ENCODE measurements at places on chromosomes 16 and 17.

DNA sequence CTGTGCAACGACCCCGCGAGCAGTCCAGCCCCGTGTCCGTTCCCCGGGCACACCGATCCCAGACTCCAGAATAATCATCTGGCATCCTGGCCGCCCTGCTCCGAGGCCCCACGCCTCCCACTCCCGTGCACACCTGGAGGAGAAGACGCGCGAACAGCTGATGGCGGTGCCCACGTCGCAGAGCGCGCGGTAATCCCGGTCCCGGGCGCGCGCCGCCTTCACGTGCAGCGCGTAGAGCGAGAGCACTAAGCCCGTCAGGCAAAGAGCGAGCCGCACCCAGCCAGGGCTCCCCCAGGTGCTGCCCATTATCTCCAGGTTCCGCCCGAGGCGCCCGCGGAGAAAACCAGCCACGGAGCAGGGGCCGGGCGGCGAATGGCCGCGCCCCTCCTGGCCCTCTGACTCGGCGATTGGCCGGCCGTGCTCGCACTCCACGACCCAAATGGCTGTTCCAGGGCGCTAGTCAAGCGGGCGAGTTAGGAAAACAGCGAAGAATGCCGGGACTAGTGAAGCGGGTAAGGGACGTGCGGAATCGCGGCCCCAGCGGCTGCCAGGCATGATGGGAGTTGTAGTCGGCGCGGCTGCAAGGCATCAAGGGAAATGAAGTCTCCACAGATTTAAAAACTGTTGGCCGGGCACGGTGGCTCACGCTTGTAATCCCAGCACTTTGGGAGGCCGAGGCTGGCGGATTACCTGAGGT is at the start of gene VKORC1:
VKORC1 (minus strand) TSS at position 374 of the 697 bp plus-strand sequence; CDS start at position 306, 68 bp downstream.
- DNase-seq, result peak; percentile 86

DNA sequence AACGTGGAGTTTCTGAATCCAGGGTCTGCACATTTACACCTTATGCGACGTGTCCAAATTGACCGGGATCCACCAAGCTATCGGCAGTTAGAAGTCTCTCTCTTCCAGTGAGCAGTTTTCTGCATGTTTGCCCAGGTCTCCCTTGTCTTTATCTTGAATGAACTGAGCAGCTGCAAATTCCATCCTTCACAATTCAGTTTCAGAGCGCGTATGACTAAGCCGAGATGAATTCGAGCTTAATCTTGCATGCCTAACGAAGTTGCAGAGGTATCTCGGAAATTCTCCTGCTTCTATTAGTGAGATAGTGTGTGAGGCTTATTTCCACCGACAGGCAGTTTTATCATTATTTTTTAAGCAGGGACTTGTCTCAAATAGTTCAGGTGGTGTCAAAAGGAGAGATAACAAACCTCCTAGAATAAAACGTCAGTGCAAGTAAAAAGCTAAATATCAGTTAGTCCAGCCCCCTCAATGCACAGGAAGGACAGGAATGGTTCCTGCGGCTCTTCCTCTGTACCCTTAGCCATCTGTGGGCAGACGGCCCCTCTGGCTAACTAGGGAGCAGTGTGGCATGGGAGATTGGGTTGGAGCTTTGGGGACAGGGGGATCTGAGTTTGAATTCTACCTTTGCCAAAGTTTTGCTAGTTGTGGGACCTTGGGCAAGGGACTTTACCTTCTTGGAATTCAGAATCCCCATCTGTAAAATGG is 93.0 kb upstream of the GPR139 start:
- DNase-seq, result no peak

DNA sequence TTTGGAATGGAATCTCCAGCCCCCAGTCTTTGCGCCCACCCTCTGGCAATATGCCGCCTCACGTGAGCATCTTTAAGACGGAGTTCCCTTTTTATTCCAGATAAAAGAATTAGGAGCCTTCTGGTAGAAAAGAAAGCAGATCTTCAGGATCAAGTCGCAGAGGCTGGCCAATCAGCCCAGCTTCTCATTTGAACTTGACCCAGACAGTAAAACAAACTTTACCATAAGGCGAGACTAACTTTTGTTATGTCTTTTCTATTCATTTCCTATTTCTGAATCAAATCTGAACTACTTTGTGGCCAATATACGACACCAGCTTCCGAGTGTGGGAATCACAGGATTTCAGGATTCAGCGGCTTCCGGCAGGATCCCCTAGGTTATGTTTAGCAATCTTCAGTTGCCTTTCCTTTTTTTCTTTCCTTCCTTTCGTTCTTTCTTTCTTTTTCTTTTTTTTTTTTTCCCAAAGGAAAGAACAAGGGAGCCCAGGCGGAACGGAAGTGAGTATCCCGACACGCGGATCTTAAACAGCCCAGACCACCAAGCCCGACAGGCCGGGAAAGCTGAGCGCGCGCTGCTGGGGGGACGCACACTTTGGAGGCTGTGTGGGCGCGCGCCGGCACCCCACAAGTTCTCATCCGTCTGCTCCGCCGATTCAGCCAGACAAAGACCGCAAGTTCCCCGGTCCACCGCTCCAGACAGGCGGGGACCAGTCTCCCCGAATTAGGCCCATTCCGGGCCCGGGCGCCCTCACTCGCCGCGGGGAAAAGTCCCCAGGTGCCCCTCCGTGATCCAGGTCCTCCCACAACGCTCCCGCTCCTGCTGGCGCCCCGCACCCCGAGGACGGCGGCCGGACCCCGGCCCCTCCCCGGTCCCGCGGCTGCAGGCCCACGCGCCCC is 633 bp downstream of the TBC1D16 start:
- DNase-seq, result peak; percentile 31

DNA sequence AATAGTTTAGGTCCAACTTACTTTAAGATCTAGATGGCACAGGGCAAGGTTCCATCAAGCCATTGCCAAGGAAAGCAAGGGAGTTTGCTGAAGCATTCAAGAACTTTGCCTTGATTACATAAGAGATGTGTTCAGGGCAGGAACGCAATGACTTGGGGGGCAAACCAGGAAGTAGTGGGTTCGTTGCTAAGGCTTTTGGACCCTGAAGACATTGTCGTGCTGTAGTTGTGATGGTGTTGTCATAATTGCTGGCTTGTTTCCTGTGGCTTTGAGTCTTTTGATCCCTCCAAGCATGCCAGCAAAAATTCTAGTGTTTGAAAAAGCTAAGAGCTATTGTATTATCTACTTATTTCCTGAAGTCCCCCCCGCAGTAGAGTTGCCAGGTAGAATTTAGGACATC is 70.7 kb upstream of the HNF1B start:
- no peak for DNase-seq

DNA sequence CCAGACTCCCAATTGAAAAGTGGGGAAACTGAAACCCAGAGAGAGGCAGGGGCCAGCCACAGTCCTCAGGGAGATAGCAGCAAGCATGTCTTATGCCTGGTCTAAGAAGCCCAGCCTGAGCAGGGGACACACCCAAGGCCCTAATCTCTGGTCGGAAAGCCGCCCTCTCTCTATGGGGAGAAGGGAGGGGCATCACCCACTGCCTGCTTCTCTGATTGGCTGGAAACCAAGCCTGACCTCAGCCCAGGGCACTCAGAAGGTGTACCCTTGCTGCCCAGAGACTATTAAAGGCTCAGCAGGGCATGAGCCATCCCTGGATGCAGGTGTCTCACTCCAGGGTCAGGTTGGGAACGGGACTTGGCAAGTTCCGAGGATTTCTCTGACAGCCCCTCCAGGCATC is 5.7 kb upstream of the KRT13 start:
- no peak for DNase-seq

GRCh38 chr16:54703339-54703738 is 227.3 kb upstream of the IRX5 start:
- no peak for DNase-seq

DNA sequence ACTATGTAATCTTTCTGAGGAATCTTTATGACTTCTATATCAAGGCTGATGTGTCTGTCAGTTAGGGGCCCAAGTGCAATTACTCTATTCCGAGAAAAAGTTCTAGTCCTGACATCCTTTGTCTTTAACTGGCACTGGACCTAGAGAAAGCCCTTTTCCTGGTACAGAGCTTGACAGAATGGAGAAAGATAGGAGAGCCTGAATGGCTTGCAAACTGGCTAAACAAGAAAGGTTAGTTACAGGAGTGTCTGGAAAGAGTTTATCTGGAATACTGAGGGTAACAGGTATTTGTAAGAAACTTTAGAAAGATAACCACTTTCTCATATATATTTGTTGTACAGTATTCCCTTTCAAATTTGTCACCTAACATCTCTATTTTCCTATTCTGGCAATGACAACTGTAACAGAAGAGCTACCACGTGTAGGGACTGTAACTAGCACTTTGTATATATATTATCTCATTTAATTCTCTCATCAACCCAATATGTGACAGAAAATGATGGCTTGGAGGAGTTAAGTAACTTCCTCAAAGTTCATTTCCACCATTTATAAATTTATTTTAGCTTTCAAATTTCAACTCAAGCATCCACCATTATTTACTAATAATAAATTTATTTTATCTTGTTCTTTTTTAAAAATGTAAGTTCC is 97.4 kb upstream of the C17orf78 start:
- no peak for DNase-seq

DNA sequence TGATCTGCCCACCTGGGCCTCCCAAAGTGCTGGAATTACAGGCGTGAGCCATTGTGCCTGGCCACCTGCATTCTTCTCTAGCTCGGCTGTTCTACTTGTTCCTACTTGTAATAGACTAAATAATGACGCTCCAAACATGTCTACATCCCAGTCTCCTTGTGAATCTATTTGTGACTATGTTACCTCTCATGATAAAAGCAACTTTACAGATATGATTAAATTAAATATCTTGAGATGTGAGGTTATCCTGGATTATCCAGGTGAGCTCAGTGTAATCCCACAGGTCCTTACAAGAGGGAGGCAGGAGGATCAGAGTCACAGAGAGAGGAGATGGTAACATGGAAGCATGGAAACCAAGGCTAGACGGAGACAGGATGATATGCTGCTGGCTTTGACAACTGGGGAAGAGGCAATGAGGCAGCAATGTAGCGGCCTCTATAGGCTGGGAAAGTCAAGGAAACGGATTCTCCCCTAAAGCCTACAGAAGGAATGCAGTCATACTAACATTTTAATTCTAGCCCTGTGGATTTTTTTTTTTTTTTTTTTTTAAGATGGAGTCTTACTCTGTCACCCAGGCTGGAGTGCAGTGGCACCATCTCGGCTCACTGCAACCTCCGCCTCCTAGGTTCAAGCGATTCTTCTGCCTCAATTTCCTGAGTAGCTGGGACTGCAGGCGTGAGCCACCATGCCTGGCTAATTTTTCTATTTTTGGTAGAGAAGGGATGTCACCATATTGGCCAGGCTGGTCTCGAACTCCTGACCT is 5.0 kb upstream of the LASP1 start:
- no peak for DNase-seq
